ENCODE measurements at places on chromosomes 5 and 9.

GRCh38 chr9:128091571-128091970 lies 23.5 kb downstream of the SLC25A25 start:
- no peak for DNase-seq

DNA sequence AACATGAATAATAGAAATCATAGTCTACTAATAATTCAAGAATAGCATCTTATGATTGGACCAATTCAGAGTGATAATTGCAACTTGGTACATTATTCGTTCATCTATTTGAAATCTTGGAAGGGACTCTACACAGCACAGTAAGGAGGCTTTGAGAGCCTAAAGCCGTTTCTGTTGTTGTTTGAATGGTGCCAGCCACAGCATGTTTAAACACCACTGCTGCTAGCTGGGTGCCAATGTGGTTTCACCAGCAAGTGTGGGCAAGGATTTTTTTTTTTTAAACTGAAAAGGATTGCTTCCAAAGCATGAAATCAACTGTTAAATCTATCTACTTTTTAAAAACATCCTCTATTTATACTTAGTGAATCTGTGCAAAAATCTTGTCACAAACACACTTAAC lies 253.9 kb upstream of the MAP3K1 start:
- no peak for DNase-seq

- peak; percentile 60 for DNase-seq
Measured at GRCh38 chr5:168291964-168292785, 730 bp downstream of the WWC1 start.

- DNase-seq = no peak
Measured at GRCh38 chr9:33703430-33704102, 91.8 kb upstream of the PRSS3 start.

DNA sequence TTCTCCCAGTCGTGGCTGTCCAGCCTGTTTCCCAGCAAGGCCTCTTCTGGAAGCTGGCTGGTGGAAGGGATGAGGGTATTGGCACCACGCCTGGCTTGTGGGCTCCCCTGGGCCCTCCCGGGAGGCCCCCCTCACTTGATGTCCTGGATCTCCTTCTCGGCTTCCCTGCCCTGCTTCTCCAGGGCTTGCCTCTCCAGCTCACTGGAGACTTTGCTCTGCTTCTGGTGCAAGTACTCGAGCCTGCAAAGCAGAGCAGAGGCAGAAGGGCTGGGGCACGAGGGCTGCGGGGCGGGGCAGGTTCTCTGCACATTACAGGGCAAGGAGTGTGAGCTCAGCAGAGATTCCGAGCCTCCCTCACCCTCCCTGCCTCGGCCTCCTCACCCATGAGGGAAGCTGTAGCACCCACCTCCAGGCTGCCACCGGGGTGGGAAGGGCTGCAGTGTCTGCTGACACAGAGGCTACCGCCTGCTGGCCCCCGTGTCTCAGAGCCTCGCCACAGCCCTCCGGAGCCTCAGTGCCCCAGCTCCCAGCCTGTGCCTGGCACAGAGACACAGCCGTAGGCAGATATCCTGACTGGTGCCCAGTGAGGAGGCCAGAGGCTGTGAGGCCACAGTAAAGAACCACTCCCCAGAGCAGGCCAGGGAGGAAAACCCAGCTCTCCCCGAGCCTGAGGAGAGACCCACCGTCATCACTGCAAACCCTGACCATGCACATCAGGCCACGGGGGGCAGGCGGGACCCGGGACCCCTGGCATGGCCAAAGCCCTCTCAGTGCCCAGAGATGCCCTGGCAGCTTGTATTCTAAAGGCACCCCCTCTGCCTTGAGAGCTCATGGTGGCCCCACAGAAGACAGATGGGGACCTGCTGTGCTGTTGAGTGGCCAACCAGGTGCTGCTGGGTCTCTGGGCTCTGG lies 7.2 kb downstream of the SNAPC4 start:
- DNase-seq = no peak

DNA sequence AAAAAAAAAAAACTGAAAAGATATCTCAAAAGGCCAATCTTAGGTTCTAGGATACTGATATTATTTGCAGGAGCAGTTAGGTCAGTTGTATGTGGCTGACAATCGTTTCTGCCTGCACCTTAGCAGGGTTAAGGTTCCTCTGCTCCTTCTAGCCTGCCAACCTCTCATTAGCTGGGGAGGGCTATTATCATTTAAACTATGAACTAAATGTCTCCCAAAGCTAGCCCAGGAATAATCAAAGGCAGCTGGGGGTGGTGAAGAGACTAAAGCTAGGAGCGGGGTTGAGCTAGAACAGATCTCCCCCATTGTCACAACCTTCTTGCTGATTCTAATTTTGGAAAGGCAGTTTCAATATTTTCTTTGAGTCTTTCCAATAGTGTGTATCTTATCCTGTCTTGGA lies 99.9 kb downstream of the ICE1 start:
- no peak for DNase-seq

DNA sequence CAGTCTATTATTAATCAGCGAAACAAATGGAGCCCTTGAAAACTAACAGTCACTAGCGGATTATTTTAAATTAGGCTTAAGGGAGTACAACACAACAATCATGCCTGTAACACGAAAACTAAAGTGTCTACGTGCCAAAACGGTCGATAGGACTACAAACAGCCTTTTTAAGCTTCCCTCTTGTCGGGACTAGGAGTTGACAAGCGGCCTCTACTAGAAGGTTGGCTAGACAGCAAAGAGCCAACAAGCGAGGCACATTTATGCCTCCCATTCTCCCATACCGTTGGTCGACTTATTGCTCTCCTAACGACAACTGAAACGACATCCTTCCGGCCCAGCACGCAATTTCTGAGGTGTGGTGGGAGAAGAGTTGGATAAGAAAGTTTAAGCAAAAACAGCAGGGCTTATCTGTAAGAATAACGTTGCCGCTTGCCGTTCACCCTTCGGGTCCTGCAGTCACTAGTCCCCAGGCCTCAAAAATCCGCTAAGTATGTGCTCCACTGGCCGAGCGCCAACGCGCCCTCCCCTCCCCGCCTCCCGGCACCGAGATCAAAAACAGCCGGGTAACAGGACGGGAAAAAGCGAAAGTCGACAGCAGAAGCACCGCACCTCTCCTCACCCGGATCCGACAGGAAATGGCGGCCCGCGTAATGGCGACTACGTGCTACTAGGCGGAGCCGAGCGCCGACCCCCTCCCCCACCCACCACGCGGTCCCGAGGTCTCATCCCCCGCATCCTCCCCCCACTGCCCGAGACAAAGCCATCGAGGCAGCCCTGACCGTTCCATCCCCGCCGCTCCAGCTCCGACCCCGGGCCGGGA lies 813 bp downstream of the HNRNPK start:
- peak; percentile 82 for DNase-seq

DNA sequence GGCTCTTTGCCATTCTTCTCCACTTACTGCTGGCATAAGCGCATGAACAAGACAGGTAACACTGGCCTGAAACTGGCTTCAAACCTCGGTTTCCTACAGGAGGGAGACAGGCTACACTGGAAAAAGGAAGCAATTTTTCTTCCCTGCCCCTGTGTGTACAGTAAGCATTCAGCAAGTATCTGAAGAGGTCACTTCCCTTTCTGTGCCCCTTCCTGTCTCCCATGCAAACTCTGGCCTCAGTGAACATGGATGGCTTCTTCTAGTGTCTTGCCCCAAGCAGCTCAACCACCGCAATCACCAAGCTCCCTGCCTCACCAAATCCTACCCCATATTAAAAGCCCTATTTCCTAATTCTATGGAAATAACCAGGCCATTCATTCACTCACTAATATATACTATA lies 42.4 kb downstream of the SERINC5 start:
- no peak for DNase-seq
